ENCODE measurements at places on chromosomes 2 and 18.

DNA sequence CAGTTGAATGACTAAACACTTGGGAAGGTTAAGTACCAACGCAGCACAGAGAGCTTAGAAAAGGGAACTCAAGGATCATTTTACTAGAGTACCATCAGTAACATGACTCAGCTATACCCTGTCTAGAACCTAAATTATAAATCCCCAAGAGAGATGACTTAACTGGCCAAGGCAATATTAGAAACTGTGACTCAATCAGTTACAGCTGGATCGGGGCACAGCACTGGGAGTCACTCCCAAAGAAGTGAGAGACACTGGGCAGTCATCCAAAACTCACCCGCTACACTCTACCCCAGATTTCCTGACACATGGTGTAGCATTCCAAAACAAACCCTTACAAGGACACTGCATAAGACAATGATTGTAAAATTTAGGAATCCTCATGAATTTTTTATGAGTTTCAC, 17.7 kb downstream of the IWS1 start:
- no peak for DNase-seq

DNA sequence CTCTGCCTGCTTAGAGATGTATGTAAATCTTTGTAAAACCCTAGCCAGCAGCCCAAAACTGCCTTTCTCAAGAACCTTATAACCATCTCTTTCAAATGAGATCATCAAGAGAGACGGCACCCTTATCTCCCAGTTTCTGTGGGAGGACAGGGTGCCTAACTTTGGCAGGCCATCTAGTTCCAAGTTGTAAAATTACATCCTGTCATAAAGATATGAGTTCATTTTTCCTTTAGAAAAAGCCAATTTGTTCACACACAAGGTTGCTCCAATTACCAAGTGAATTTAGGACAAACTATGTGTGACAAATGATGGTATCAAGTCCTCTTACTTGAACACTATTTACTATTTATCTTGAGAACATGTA, 65.3 kb downstream of the MEMO1 start:
- no peak for DNase-seq

- no peak for DNase-seq
These were observed 141.5 kb downstream of the ZNF516 start for GRCh38 chr18:76353500-76353899.

- no peak for DNase-seq
These were observed 43.7 kb upstream of the NAT8 start for GRCh38 chr2:73685764-73686438.

GRCh38 chr2:234987754-234988153, 35.9 kb downstream of the SH3BP4 start:
- no peak for DNase-seq

DNA sequence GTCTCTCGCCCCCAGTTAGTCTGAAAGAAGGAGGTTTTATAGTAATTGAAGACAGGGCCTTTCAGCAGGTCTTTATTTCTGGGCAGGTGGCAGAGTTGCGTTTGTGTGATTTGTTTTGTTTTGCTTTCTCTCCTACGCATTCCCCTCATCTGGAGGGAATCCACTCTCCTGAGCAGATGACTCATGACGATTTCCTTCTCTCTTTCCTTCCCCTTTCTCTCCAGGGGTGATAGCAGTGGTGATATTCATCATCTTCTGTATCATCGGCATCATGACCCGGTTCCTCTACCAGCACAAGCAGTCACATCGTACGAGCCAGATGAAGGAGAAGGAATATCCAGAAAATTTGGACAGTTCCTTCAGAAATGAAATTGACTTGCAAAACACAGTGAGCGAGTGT, 888.8 kb downstream of the CNTNAP5 start:
- DNase-seq = no peak

DNA sequence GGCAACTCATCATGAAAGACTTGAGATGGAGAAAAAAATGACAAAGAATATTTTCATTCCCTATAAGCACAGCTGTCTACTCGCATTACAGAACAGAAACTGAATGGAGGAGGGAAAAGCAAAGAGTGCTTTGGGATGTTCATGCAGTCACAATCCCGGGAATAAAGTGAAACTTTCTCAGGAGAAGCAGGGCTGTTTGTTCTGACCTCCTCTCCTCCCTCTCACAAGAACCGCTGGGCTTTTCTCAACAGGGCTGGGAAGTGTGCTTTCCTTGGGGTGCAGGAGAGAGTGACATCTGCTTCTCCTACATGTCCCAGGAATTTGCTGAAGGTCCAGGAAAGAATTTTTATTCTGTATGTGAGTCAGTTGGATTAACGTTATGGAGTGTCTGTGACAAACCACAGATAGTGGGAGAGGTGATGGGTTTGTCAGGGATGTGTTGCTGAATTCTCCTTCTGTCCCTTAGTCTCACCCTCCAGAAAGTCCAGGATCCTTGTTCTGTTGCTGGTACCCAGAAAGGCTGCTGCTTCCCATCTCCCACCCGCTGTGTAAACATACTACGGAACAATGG, 125.6 kb downstream of the HRH4 start:
- DNase-seq = no peak

GRCh38 chr2:166494140-166494624, at the start of gene SCN7A:
TSS of gene SCN7A (minus strand) at chr2:166494249. CDS start at chr2:166477696, 16,553 bp downstream.
- DNase-seq = no peak

DNA sequence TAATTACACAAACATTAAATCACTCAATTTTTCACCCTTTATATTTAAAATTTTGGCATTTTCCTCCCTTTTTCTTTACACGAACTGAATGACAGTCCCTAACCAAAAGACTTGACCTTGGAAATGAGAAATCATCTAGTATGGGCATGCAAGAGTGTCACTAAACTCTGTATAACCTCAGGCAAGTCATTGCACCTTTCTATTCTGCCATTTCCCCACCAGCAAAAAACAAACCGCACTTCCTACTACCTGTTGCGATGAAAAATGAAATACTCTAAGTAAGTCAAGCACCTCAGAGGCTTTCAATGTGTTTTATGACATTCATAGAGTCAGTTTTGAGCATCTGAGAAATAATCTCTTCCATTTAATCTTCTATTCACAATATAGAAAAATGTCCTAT, 44.1 kb downstream of the ANKRD44 start:
- no peak for DNase-seq

DNA sequence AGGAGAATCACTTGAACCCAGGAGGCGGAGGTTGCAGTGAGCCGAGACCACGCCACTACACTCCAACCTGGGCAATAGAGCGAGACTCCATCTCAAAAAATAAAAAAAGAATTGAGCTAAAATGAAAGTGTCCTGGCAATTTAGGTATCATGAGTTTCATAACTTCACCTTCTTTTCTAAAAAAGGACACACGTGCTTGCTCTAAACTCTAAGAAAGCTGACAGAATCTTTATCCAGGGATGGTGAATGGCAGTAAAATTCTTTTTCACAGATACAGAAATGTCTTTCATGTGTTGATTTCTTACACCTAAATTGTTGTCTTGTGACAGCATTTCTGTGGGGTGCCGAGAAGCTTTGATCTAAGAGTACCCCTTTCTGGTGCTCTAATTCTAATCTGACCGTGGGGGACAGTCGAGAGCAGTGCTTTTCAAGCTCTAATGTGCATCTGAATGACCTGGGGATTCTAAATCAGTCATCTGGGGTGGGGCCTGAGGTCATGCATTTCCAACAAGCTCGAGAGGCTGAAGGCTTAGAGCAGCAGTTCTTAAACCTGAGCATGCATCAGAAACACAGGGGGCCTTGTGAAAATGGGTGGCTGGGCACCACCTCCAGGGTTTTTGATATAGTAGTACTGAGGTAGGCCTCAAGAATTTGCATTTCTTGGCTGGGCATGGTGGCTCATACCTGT, 42.1 kb upstream of the REL start:
- no peak for DNase-seq

DNA sequence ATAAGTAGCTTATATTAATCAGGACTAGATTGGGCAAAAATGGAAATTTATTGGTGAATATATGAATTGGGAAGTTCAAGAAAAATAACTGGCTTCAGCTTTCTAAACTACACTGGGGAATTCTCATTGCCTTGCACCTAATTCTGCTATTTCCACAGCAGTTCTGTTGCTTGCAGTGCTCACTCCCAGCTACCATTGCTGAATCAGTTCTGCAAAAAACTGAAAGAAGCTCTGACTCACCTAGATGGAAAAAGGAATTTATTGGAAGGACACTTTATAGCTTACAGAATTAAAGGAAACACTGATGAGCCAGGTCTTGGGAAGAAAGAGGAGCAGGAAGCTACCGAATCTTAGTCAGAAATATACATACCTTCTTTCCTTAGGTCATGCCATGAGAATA, 60.3 kb upstream of the ACVR1 start:
- no peak for DNase-seq

- no peak for DNase-seq
These were observed 46.6 kb downstream of the MAP2 start for GRCh38 chr2:209470466-209470865.

DNA sequence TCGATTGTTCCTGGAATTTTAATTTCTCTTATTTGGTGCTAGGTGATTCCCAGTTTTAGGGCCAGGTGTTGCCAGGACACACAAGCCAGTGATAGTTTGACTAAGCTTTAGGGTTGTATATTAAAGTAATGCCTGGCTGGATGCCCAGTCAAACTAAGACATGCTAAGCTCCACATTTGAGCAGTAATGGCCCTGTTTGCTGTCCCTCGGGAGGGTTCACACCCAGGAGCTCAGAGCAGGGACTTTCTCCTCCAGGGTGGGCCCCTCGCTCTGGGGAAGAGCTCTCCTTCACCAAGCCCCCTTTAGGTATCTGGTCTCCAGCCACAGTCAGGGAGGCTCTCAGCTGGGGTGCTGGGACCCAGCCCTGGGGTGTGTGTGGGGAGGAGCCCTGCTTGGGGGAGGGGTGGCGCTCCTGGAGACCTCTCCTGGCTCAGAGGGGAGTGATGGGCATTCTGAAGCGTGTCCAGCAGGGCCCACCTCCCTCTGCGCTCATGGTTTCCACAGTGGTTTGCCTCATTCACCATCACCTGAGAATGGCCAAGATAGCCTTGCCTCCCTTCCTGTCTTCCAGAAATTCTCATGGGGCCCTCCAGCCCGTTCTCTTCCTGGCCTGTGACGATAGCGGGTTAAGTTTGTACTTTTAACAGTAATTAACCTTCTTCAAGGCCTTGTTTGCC, 31.7 kb downstream of the INPP4A start:
- no peak for DNase-seq

DNA sequence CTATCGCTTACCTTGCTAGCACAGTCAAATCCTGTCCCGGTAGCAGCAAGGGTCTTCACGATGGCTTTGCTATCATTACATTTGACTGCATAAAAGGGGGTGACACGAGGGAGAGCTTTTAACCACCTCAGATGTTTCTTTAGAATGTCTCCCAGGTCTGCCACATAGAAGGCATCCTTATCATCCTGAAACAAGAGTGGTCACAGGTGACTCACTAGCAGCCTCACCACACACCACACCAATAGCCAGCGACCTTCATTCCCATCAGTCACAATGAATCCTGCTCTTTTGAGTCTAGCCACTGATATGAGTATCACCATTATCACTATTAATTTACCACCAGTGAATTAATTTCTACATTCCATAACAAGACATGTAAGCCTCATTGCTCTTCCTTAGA, 3.7 kb downstream of the ODC1 start:
- DNase-seq = peak; percentile 61

DNA sequence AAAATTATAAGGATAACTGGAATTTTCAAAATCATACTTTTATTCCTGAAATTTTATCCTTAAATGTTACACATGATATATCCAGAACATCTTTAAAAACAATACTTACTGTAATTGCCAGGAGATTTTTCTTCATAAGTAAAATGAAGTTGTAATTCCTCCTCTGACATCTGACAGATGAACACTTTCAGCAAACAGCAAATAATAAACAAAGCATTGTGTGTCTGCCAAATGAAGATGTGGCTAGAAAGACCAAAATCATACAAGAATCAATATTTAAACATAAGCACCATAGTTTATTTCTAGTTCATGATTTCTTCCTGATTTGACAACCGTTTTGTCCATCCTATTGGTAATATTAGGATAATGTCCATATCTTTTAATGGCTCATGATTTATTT, 82.0 kb downstream of the DYM start:
- no peak for DNase-seq

- peak; percentile 4 for DNase-seq
These were observed at the start of gene DSG2 for GRCh38 chr18:31497836-31498573. TSS of gene DSG2 (plus strand) at chr18:31498177. CDS start at chr18:31498252, 75 bp downstream.

DNA sequence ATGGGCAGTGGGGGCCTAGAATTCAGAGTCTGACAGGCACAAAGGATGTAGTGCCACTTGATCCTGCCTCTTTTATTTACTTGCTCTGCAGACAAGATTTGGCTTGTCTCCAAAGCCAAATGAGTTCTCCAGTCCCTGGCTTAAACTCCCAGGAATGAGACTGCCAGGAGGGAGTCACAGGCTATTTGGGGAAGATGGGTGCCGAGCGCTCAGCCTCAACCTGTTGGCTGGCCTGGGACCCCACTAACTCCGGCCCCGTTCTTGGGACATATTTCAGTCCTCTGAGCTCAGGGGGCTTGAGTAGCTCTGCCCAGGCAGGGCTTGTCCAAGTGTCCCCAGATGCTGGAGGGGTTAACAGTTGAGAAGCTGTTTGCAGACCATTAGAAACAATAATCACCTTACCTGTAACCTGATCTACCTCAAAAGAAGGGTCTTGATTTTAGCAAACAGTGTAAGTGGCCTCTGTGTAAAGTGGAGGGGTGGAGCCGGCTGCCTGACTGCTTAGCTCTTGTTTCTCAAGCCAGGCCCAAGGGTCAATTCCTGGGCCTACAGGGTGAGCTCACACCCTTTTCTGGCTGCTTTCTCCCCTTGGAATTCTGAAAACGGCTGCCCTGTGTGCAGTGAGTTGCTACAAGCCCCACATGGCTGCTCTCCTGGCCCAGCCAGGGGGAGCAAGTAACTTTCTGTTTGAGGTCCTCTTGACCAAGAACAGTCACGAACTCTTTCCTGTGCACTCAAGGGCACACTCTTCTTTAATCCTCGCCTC, 27.1 kb upstream of the FZD5 start:
- DNase-seq = no peak

DNA sequence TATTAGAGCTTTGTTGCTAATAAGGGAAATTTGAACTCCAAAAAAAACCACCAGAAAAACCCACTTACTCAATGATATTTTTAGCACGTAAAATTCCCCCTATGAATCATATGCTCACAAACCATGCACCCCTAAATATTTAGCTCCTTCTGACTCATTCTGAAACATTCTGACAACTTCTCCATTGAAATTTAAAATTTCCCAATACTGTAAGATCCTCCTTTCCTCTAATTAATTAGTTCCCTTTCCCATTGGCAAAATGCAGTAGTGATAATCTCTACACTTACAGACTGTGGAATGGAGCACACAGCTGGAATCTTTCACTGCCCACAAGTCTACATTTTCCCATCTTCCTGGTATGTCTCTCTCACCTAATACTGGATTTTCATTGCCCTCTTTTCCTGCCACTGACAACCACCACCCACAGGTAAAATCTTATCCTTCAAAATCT, 215.8 kb upstream of the ACVR2A start:
- no peak for DNase-seq

Data from stimulated activated CD8-positive, alpha-beta memory T cell treated with anti-CD3 and anti-CD28 coated beads, Interleukin-15, amount 100 ng/mL, for 48 hours (primary cell).